Hematopoietic multipotent progenitor cell treated with erythropoietin and hydrocortisone succinate and interleukin-3 and kit ligand, for 15 days (in vitro differentiated cells): ENCODE measurements at places on chromosomes 2 and 18.

DNA sequence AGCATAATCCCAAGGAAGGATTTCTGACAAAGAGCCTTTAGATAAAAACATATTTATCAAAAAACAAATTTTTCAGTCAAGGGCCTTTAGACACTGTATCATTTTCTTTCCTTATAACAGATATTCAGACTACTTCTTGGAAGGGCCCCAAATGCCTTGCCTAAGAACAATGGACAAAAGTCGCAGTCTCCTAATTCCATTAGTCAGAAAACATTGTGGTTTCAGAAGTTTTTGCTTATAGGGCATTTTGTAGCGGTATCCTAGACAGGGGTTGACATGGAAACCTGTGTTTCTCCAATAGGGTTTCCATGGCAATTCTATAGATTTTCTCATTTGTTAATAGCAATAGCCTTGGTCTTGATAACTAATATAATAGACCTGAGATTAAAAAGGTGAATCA is 36.7 kb upstream of the AGPS start:
- DNase-seq: no peak

- DNase-seq: no peak
These were observed 114.4 kb downstream of the ZFP36L2 start for GRCh38 chr2:43111788-43112554.

GRCh38 chr2:96625571-96626552 is 12.2 kb downstream of the KANSL3 start:
- no peak for DNase-seq

DNA sequence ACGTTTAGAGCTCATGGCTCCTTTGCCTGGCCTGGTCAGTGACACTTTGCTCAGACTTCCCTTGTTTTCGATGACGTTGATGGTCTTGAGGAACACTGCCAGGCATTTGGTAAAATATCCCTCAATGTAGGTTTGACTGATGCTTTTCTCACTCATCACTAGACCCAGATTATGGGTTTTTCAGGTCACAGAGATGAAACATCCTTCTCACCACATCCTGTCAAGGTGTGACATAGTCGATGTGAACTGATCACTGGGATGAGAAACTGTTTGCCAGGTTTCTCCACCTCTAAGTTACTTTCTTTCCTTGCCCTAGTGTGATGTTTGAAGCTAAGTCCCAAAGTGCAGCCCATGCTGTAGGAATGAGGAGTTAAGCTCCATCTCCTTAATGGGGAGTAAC is 81.5 kb downstream of the AFF3 start:
- DNase-seq: no peak
